ENCODE measurements at places on chromosomes 5 and 9. TPM values are rescaled to one million over a fixed set of nuclear protein-coding genes. Genes with fewer than 3 reads are reported as not detected.

- H3K27me3 ChIP-seq = peaks cover 59% of the 10 kb centered on the region
- H3K36me3 ChIP-seq = peaks cover 7% of the 10 kb centered on the region
- peaks cover 13% of the 10 kb centered on the region for H3K4me1 ChIP-seq
- no peak overlapping the region for H3K27ac ChIP-seq
Measured at GRCh38 chr9:36988848-36989247, 45.2 kb downstream of the PAX5 start.

- H3K27me3 ChIP-seq = peaks cover 5% of the 10 kb centered on the region
- H3K4me3 ChIP-seq = no peak overlapping the region
- H3K36me3 ChIP-seq = no peaks in the 10 kb centered on the region
Measured at GRCh38 chr9:76658510-76659231, 105.6 kb upstream of the PCA3 start.

DNA sequence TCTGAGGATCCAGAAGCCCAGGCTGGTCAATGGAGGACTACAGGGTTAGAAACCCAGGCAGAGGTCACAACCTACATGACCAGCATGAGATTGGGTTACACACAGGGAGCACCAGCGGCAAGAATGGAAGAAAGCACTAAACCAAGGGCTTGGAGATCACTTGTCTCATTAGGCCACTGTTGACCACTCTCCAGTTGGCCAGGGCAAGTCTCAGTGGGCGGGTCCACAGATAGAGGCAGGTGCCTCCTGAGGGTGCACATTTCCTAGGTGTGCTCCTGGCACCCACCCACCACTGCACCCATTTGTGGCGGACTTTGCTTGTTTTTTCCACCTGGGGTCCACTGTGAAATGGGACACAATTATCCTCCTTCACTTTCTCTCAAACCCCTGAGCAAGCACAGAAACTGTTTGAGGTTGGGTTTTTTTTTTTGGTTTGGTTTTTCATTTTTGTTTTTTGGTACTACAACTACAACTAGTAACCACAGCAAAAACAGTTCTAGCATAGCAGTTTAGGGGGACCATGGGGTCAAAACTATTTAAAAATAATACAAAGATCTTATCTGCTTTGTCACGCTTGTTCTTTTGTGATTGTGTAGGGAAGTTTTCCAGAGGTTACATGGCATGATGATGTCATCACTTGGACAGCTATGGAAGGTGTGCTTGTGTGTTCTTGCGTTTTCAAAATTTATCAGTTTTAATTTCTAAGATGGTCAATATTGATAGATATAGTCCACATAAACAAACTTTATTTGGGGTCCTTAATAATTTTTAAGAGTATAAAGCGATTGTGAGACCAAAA is 6.1 kb downstream of the NPR2 start:
- DNase-seq = no peak
- H3K4me3 ChIP-seq = no peak overlapping the region
- H3K27me3 ChIP-seq = no peaks in the 10 kb centered on the region
- H3K36me3 ChIP-seq = peaks cover 3% of the 10 kb centered on the region

IL9 gene
- total RNA-seq = not detected

GRCh38 chr5:92505145-92505544 is 1075.9 kb downstream of the NR2F1-AS1 start:
- H3K36me3 ChIP-seq = no peaks in the 10 kb centered on the region
- no peak overlapping the region for H3K4me3 ChIP-seq
- no peaks in the 10 kb centered on the region for H3K27me3 ChIP-seq

DNA sequence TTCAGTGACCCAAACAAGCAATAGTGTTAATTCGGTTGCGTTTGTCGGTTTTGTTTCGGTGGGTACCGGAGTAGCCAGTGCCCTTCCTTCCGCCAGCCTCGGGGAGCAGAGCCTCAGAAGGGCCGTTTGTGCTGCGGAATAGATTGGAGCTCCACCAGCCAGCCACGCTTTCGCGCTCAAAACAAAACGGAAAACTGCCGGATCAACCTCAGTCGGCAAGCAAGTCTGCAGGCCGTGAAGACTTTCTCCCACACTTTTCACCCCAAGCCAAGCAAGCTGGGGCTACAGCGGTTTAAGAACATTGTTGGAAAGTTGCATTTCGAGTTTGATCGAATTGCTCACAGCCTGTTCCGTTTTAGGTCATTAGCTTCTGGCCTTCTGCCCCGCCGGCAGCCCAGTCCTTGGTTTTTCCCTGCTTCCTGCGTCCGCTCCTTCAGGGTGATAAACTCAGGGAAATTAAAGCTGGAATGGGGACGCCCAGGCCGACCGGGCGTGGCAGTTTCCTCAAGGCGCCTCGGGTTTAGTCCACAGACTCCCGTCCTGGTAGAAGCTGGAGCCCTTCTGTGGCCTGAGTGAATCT is 803 bp upstream of the CCNO start:
- DNase-seq = no peak
- peaks cover 64% of the 10 kb centered on the region for H3K27me3 ChIP-seq
- H3K27ac ChIP-seq = no peak overlapping the region
- peak overlapping the region; percentile 75 for H3K4me3 ChIP-seq
- no peaks in the 10 kb centered on the region for H3K36me3 ChIP-seq
- peaks cover 19% of the 10 kb centered on the region for H3K4me1 ChIP-seq
